ENCODE measurements at places on chromosomes 2 and 18.

- H3K4me3 ChIP-seq: no peak overlapping the region
- DNase-seq: no peak
- H3K36me3 ChIP-seq: no peaks in the 10 kb centered on the region
- peaks cover 20% of the 10 kb centered on the region for H3K27me3 ChIP-seq
- peaks cover 29% of the 10 kb centered on the region for H3K4me1 ChIP-seq
Measured at GRCh38 chr2:86225581-86225980, 26.3 kb downstream of the MRPL35 start.

GRCh38 chr2:203691149-203691548, 15.3 kb upstream of the CD28 start:
- H3K27me3 ChIP-seq: no peaks in the 10 kb centered on the region
- H3K4me3 ChIP-seq: no peak overlapping the region
- no peak overlapping the region for H3K27ac ChIP-seq
- H3K4me1 ChIP-seq: peaks cover 74% of the 10 kb centered on the region

- no peak overlapping the region for H3K4me3 ChIP-seq
- DNase-seq: no peak
- no peak overlapping the region for H3K27ac ChIP-seq
- H3K36me3 ChIP-seq: no peaks in the 10 kb centered on the region
Measured at GRCh38 chr2:68889500-68889899, 18.3 kb upstream of the BMP10 start.

DNA sequence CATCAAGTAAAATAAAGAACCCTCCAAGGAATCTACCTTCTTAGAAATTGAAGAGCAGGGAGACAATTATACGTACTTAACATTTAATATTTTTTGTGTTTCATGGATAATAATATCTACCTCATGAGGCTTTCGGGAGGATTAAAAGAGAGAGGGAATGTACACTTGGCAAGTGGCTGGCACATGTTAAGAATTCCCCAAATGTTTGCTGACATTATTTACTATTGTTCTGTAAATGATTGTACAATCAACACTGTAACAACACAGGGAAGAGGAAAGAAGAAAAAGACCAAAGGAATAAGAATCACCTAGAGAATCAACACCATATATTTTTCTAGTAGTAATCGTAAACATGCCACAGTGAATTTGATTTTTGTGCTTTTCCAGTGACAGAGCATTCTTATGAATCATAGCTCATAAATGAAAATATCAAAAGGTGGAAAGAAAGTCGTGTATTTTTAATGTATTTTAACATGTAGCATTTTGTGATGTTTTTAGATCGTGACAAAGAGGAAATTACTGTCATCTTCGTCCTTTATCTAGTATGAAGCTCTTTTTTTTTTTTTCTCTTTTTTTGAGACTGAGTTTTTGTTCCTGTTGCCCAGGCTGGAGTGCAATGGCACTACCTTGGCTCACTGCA, 67.3 kb downstream of the B3GNT2 start:
- peaks cover 8% of the 10 kb centered on the region for H3K4me1 ChIP-seq
- H3K27ac ChIP-seq: no peak overlapping the region
- DNase-seq: no peak
- no peaks in the 10 kb centered on the region for H3K36me3 ChIP-seq
- H3K27me3 ChIP-seq: no peaks in the 10 kb centered on the region
- no peak overlapping the region for H3K4me3 ChIP-seq

GRCh38 chr18:68447286-68447685, 267.6 kb downstream of the TMX3 start:
- no peaks in the 10 kb centered on the region for H3K4me1 ChIP-seq
- H3K27me3 ChIP-seq: no peaks in the 10 kb centered on the region
- H3K36me3 ChIP-seq: no peaks in the 10 kb centered on the region
- no peak overlapping the region for H3K27ac ChIP-seq
- no peak overlapping the region for H3K4me3 ChIP-seq

- no peak overlapping the region for H3K4me3 ChIP-seq
- no peaks in the 10 kb centered on the region for H3K4me1 ChIP-seq
- DNase-seq: peak; percentile 60
- no peak overlapping the region for H3K27ac ChIP-seq
- no peaks in the 10 kb centered on the region for H3K27me3 ChIP-seq
- H3K36me3 ChIP-seq: no peaks in the 10 kb centered on the region
Measured at GRCh38 chr2:21317131-21317530, 193.4 kb downstream of the TDRD15 start.
